HT1080 (cell line): ENCODE measurements at places on chromosomes 12 and 14.

DNA sequence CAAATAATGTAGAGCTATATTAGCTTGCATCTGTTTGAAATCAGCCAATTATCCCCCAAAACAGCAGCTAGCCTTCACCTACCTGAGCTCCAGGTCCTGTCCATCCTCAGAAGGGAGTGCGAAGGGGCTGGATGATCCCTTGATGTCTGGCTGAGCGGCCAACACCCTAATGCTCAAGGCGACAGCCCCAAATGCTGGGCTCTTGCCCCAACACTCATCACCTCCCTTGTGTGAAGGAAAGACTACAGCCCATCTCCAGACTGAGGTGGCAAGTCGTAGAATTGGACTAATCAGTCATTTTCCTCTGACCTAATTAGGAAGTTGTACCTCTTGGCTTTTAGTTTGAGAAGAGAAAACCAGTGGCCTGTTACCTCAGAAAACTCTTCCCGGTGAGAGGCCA, 16.3 kb upstream of the MDM1 start:
- DNase-seq: no peak

DNA sequence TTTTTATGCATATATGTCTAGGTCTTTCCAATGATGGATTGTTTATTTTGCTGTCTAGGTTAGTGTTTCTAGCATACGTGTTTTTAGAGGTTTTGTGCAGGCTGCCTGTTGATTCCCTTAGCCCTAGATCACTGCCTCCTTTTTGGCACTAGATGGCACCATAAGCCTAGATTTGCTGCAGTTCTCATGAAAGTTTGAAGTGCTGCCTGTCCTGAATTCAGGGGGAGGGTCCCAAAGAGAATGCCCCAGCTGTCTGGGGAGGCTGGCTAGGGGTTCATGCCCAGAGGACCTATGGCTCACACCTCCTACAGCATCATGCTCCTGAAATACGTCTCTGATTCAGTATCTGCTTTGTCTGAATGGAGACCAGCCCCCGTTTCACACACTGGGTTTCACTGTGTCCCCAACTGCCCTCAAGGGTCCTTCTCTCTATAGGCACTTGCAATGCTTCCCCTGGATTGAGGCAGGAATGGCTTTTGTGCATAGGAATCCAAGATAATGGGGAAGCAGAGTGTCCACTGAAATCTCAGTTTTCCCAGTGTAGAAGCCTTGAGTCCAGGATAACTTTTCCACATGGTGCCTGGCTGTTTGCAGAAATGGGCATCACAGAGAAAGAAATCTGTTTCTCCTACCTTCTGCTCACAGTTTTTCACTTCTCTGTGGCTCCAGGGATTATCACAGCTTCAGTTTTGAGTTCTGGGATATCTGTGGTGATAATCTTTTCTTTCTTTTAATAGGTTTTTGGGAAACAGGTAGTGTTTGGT, 14.2 kb upstream of the TXNRD1 start:
- DNase-seq: peak; percentile 63

DNA sequence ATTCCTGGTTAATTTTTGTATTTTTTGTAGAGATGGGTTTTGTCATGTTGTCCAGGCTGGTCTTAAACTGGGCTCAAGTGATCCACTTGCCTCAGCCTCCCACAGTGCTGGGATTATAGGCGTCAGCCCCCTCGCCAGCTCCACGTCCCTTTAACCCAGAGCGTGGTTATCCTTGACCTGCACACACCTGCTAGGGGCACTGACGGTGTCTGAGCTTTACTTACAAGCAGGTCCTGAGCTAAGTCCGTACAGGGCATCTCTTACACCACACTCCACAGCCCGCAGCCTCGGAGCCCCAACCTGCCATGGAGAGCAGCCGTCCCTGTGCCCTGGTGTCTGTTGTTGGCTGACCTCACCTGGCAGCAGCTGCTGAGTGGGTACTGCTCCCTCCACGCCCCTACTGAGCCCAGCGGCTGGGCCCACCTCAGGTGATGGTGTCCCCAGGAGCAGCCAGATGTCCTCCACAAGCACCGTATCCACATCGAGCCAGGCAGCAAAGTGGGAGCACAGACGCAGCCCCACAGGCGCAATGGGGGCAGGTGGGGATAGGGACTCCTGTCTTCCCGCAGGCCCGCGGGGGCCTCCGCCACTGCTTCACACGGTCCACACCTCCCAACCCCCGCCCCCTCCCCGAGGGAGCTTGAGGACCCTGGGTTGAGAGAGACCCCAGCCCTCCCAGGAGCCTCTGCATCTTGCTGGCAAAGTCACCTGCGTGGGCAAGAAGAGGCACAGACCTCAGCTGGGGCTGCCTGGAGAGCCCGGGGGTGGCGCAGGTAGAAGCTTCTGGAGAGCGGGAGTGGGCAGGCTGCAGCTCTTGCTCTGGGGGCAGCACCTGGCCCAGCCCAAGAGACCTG, 325.4 kb upstream of the SFSWAP start:
- DNase-seq: no peak

DNA sequence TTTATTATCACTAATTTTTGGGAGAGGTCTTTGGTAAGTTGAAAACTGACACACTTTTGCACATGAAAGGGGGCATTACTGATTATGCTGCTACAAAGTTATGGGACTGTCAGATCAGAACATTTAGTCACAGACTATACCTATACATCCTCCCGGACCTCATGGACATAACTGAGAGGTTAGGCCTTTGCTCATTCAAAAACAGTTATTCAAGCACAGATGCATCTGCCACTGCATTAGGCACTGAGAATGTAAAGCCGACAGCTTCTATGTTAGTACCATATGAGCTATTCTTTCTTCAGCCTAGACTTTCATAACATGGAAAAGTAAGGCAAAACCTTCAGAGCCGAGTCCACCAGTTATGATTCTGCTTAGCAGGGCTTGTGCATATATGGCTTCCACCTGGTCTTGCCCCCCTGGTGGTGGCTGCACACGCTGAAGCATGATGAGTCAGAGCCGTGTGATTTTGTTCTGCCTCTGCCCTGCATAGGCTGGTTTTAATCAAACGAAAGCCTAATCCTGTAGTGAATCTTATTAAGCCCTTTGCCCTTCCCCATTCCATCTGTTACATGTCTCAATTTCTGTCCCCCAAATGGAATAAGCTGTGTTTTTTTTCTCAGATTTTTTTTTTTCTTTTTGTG, 21.8 kb upstream of the RNU6-8 start:
- DNase-seq: peak; percentile 79

DNA sequence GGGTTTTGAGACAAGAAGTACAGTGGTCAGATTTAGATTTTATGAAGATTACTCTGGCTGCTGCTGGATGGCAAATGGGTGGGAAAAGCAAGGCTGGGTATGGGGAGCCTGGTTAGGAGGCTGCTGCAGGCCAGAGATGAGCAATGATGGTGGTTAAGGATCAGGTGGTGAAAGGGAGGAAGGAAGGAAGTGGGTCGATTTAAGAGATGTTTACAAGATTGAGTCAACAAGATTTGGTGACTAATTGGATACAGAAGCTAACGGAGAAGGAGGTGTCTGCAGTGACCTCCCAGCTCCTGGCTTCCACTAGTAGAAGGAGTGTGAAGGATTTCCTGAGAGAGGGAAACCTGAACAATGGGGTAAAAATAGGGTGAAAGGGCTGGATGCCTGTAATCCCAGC, 18.7 kb downstream of the NOS1 start:
- peak; percentile 89 for DNase-seq

DNA sequence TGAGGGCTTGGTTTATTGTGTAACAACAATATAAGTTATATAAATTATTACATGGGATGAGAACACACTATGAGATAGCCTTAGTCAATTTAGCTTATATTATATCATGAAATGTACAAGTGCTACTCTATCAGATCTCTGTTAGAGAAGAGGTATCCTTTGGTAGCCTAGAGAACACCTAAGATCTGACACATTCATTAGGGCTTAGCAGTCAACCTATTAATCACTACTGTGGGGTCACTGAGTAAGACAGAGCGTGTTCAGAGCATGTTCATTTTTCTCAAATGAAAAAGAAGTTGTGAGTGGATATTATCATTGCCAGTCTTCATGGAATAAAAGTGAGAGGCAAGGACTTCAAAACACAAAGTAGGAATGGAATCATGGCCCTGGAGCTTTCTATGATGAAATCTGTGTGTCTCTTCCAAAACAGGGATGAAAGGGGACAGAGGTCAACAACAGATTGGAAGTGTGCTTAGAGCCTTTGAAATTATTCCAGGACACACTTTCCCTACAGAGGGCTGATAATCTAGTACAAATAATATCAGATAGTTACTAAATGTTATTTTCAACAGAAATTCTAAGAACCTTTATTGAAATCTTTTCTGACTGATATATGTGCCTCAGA, 114.3 kb downstream of the SLC16A7 start:
- no peak for DNase-seq

GRCh38 chr14:96274543-96274942, 18.5 kb downstream of the BDKRB1 start:
- no peak for DNase-seq

GRCh38 chr14:55450987-55451386, 10.6 kb upstream of the TBPL2 start:
- no peak for DNase-seq

DNA sequence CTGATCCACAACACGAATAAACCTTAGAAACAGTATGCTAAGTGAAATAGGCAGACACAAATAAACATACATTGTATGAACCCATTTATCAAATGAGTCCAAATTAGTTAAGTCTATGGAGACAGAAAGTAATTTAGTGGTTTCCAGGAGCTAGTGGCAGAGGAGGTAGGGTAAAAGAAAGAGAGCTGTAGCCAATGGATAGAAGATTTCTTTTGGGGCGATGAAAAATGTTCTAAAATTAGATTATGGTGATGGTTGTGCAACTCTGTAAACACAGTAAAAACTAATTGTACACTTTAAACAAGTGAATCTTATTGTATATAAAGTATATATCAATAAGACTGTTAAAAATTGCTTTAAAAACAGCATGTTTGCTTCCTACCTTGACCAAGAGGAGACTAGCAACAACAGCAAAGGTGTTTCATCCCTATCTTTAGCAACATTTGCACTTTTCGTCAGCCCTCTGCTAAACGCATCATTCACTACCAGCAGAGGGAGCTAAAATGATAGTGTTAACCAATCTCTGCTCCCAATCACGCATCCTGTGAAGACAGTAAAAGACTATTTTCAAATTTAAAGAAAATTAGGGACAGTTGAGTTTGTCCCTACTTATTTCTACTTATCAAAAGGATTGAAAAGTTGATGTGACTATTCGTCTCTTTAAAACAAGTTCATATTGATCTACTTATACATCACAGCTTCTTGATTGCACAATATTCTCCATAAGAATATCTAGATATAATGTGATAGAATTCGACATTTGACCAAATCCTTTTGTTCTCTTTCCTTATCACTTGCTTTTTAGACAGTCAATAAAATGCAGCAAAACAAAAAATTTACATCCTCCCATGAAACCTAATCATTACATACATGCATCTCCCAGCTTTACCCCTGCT, 24.0 kb upstream of the LGR5 start:
- DNase-seq: peak; percentile 51

DNA sequence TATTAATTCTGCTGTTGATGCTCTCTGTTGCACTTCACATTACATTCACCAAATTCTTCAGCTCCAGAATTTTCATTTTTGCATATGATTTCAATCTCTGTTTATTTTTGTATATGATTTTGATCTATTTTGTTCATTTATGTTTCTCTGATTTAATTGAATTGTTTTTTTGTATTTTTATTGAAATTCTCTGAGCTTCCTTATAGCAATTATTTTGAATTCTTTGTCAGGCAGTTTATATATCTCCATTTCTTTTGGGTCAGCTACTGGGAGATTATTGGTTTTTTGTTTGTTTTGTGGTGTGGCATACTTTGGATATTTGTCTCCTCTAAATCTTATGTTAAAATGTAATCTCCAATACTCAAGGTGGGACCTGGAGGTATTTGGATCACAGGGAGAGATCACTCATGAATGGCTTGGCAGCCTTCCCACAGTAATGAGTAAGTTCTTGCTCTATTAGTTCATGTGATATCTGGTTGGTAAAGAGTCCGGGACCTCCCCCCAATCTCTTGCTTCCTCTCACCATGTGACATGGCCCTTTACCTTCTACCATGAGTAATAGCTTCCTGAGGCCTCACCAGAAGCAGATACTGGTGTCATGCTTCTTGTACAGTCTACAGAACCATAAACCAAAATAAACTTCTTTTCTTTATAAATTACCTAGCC, 8.7 kb upstream of the TCL1A start:
- DNase-seq: peak; percentile 87

GRCh38 chr12:46214668-46215436, 54.0 kb downstream of the SLC38A1 start:
- DNase-seq: peak; percentile 11

GRCh38 chr14:75044322-75044721, 6.9 kb downstream of the MLH3 start:
- DNase-seq: peak; percentile 84

DNA sequence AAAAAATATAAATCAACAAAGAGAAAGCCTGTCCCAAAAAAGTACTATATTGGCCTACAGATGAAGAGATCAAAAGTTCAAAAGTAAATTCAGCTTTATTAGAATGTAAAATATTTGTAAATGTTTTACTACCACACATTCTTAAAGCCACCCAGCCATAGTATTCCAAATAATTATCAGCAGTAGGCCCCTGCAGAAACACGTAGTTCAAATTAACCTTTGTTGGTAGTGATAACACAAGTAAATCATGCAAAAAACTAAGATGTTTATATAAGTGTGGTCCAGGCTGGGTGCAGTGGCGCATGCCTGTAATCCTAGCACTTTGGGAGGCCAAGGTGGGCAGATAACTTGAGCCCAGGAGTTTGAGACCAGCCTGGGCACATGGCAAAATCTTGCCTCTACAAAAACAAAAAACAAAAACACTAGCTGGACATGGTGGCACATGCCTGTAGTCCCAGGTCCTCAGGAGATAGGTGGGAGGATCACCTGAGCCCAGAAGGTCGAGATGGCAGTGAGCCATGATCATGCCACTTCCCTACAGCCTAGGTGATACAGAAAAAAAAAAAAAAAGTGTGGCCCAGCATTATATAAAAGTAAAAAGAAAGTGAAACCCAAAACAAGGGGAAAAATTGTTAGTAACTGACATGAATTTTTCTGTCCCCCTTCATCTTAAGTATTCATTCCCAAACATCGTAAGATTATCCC, 17.9 kb downstream of the SPTLC2 start:
- DNase-seq: no peak

GRCh38 chr12:126974779-126975178, 1292.2 kb upstream of the TMEM132C start:
- DNase-seq: no peak

GRCh38 chr14:34056046-34056445, 105.2 kb upstream of the EGLN3 start:
- no peak for DNase-seq

GRCh38 chr12:53379389-53380103, 430 bp upstream of the SP1 start:
- peak; percentile 100 for DNase-seq

GRCh38 chr14:103258211-103258610, 75.8 kb upstream of the EIF5 start:
- DNase-seq: no peak

DNA sequence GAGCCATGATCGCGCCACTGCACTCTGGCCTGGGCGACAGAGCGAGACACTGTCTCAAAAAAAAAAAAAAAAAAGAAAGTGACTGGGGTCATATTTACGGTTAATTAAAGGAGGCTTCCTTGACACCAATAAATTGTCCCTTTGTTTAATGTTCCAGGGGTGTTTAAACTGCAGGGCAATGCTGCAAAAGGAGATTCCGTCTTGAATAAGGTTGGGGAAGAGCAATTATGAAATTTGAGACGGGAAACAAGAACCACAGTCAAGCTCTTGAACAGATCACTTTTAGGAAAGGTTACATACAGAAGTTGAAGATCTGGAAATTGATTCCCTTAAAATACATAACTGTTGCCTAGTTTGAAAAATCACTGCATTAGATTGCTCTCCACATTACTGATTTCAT, 292.9 kb downstream of the DAD1 start:
- no peak for DNase-seq
